ENCODE measurements at places on chromosomes 2 and 18. TPM values are rescaled to one million over a fixed set of nuclear protein-coding genes. Genes with fewer than 3 reads are reported as not detected.

IL37 gene
- total RNA-seq, result not detected

GRCh38 chr2:49404108-49404507 lies 249.8 kb upstream of the FSHR start:
- no peak overlapping the region for H3K4me3 ChIP-seq
- H3K27me3 ChIP-seq, result no peaks in the 10 kb centered on the region
- no peaks in the 10 kb centered on the region for H3K36me3 ChIP-seq
- H3K27ac ChIP-seq, result no peak overlapping the region

- H3K36me3 ChIP-seq, result no peaks in the 10 kb centered on the region
- peaks cover 40% of the 10 kb centered on the region for H3K27me3 ChIP-seq
- no peak overlapping the region for H3K27ac ChIP-seq
Observed at GRCh38 chr2:240972201-240972600, 26.2 kb upstream of the SNED1 start.

DNA sequence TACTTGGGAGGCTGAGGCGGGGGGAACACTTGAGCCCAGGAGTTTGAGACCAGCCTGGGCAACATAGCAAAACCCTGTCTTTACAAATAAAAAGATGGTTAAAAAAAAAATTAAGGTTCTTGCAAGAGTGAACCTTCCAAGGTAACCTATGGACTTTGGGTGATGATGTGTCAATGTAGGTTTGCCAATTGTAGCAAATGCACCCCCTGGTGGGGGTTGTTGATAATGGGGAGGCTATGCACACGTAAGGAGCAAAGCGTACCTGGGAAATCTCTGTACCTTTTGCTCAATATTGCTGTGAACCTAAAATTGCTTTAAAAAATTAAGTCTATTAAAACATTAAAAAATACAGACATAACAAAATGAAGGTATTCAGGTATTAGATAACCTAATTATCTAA lies 70.4 kb downstream of the CWC22 start:
- no peak for DNase-seq
- H3K36me3 ChIP-seq, result peaks cover 5% of the 10 kb centered on the region
- H3K4me3 ChIP-seq, result no peak overlapping the region
- H3K27me3 ChIP-seq, result no peaks in the 10 kb centered on the region
- H3K27ac ChIP-seq, result no peak overlapping the region
- no peaks in the 10 kb centered on the region for H3K4me1 ChIP-seq

- H3K4me1 ChIP-seq, result peaks cover 6% of the 10 kb centered on the region
- no peak overlapping the region for H3K27ac ChIP-seq
Observed at GRCh38 chr2:70685771-70686171, 82.2 kb downstream of the ADD2 start.

GRCh38 chr18:29540548-29540947 lies 1363.6 kb upstream of the CDH2 start:
- no peak overlapping the region for H3K27ac ChIP-seq
- no peaks in the 10 kb centered on the region for H3K36me3 ChIP-seq
- H3K4me1 ChIP-seq, result no peaks in the 10 kb centered on the region

SPATA3 gene
- not detected for total RNA-seq

GRCh38 chr18:34661464-34662087 lies 48.5 kb upstream of the DTNA start:
- H3K4me1 ChIP-seq, result peaks cover 65% of the 10 kb centered on the region
- no peaks in the 10 kb centered on the region for H3K36me3 ChIP-seq
- H3K4me3 ChIP-seq, result no peak overlapping the region
- DNase-seq, result no peak
- H3K27ac ChIP-seq, result peak overlapping the region; percentile 85
- H3K27me3 ChIP-seq, result no peaks in the 10 kb centered on the region

DNA sequence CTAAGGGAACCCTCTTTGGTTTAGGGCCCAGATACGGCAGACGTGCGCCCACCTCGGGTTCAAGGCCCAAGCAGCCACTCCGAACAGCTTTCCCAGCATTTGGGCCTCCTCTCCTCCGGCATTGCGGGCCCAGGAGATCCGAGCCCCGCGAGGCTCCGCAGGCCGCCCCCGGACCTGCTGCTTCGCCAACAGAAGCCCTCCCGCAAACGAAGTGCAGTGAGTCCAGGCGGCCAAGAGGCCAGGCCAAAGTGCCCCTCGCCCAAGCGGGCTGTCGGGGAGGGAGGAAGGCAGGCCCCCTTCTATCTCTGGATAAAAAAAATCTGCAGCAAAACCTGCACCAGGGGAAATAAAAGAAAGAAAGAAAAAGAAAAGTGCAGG lies 6.0 kb downstream of the EN1 start:
- H3K27ac ChIP-seq, result no peak overlapping the region
- DNase-seq, result no peak
- peaks cover 100% of the 10 kb centered on the region for H3K27me3 ChIP-seq
- H3K36me3 ChIP-seq, result no peaks in the 10 kb centered on the region
- peaks cover 36% of the 10 kb centered on the region for H3K4me1 ChIP-seq

- H3K36me3 ChIP-seq, result no peaks in the 10 kb centered on the region
- H3K4me3 ChIP-seq, result no peak overlapping the region
- no peak overlapping the region for H3K27ac ChIP-seq
- H3K4me1 ChIP-seq, result peaks cover 8% of the 10 kb centered on the region
- DNase-seq, result no peak
Observed at GRCh38 chr2:222430681-222431080, 6.3 kb downstream of the SGPP2 start.

GRCh38 chr18:62479574-62479973 lies 43.3 kb upstream of the ZCCHC2 start:
- no peak for DNase-seq
- H3K27me3 ChIP-seq, result no peaks in the 10 kb centered on the region
- no peaks in the 10 kb centered on the region for H3K36me3 ChIP-seq
- no peak overlapping the region for H3K4me3 ChIP-seq
- no peak overlapping the region for H3K27ac ChIP-seq
- no peaks in the 10 kb centered on the region for H3K4me1 ChIP-seq

- peaks cover 19% of the 10 kb centered on the region for H3K4me1 ChIP-seq
- DNase-seq, result no peak
- H3K36me3 ChIP-seq, result peaks cover 38% of the 10 kb centered on the region
- peak overlapping the region; percentile 69 for H3K27ac ChIP-seq
Observed at GRCh38 chr2:108786008-108786353, 590 bp upstream of the CCDC138 start.

TCF4 gene
- 58.9 TPM for total RNA-seq

TMEM37 gene
- 2.4 TPM for total RNA-seq

SLC30A3 gene
- 5.9 TPM for total RNA-seq

TSPYL6 gene
- 0.08 TPM for total RNA-seq

- no peaks in the 10 kb centered on the region for H3K4me1 ChIP-seq
- no peaks in the 10 kb centered on the region for H3K36me3 ChIP-seq
- H3K27ac ChIP-seq, result no peak overlapping the region
- no peak overlapping the region for H3K4me3 ChIP-seq
- no peaks in the 10 kb centered on the region for H3K27me3 ChIP-seq
- no peak for DNase-seq
Observed at GRCh38 chr18:80070825-80071224, 36.6 kb downstream of the RBFA start.

GRCh38 chr18:80200932-80201672 lies 46.2 kb downstream of the PARD6G start:
- no peak for DNase-seq
- no peak overlapping the region for H3K4me3 ChIP-seq
- H3K4me1 ChIP-seq, result peaks cover 12% of the 10 kb centered on the region
- H3K27me3 ChIP-seq, result peaks cover 21% of the 10 kb centered on the region
- no peak overlapping the region for H3K27ac ChIP-seq
- H3K36me3 ChIP-seq, result no peaks in the 10 kb centered on the region

HOXD1 gene
- total RNA-seq, result not detected

DNA sequence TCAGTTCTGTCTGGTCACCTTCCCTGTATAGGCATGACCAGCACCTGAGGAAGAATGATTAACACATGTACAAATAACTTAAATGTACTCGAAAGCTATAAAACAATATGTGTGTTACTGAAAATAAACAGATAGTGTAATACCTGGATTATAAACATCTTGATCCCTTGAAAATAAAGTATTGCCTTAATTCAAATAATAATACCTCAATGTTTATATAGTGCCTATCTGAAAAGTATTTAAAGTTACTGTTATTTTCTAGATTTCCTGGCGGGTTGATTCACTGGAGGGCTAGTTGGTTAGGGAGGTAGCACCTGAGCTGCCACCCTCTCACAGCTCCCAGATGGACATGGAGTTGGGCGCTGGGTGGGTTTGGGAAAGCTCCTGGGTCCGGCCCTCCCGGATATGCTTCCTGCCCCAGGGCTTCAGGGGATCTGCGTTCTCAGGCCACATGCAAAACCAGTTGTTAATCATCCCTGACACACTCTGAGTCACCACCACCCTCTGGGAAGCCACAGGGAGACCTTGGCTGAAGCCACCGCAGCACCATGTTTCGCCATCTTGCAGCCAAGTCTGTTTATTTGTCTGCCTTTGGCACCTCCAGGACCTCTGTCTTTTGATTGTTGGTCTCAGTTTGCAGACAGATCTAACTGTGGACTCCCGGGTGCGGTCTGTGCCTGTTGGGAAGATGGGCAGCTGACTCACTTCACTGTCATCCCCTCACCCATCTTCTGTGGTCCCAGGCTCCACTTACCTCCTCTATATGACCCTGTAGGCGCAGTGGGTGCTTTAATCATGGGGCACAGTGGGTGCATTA lies 35.3 kb downstream of the RAB31 start:
- H3K27me3 ChIP-seq, result no peaks in the 10 kb centered on the region
- no peaks in the 10 kb centered on the region for H3K36me3 ChIP-seq
- H3K27ac ChIP-seq, result peak overlapping the region; percentile 47

RGPD4 gene
- total RNA-seq, result not detected

GRCh38 chr18:68417826-68418225 lies 297.1 kb downstream of the TMX3 start:
- H3K4me3 ChIP-seq, result no peak overlapping the region
- no peak for DNase-seq
- H3K27ac ChIP-seq, result no peak overlapping the region
- H3K27me3 ChIP-seq, result no peaks in the 10 kb centered on the region
- H3K36me3 ChIP-seq, result no peaks in the 10 kb centered on the region
- no peaks in the 10 kb centered on the region for H3K4me1 ChIP-seq

GRCh38 chr2:109402980-109403840 lies 210.6 kb downstream of the SEPTIN10 start:
- DNase-seq, result no peak
- peaks cover 13% of the 10 kb centered on the region for H3K36me3 ChIP-seq
- H3K27ac ChIP-seq, result no peak overlapping the region
- H3K4me3 ChIP-seq, result no peak overlapping the region

CCDC121 gene
- total RNA-seq, result 6.8 TPM

DNA sequence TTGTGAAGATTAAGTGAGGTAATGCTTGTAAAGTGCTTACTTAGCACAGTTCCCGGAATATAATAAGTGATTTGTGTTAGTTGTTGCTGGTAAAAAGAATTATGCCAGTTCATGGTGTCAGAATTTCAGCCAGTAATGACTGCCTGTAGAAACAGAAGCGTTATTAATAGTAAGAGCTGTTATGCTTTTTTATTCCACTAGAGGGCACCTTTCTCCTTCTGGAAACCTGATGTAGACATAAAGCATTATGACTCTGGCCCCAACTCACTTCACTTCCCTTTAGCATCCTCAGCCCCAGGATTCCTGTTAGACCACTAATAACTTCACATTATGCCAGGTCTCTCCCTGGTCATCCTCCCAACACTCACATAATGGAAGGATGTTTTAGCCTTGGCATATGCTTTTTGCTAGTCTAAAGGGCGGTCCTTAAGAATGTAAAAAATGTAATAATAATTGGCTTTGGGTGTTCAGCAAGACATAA lies 34.9 kb downstream of the C18orf54 start:
- no peak for DNase-seq
- no peaks in the 10 kb centered on the region for H3K36me3 ChIP-seq
- no peak overlapping the region for H3K27ac ChIP-seq

OSR1 gene
- 2.7 TPM for total RNA-seq

DNA sequence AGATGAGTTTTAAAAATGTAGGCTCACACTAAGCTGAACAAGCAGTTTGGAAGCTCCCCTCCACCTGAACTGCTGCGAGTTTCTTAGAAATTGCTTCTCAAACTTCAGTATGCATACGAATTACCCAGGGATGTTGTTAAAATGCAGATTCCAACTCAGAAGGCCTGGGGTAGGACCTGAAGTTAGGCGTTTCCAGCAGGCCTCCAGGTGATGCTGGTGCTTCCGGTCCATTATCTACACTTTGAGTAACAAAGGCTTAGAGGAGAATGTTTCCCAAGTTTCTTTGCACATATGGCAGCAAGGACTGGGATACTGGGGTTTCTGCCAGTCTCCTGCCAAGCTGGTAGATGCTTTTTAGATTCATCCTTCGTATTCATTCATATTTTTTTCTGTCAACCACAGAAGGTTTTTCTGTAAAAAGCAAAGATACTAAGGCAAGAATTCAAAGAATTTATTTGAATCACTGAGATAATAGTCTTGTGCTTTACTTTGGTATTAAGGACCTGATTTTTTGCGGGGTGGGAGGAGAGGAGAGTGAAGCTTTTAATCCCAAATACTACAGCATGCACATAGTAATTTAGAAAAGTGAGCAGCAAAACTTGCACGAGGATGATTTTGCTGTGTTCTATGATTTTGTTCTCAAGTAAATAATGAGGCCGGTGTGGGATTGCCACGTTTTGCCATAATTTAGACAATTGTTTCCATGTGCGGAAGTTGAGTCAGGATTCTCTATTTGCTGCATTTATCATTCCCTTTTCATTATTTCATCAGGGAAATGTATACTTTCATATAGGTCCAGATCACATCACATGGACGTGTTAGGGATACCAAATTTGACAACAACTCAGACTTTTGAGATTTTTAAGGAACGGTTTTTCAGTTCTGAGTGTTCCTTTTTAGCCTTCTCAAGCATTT lies 137.6 kb upstream of the SPATS2L start:
- no peak overlapping the region for H3K4me3 ChIP-seq
- no peak for DNase-seq

SULT1C2 gene
- total RNA-seq, result 1.9 TPM

GRCh38 chr2:186590759-186591505 lies 1.1 kb downstream of the ITGAV start:
- peaks cover 66% of the 10 kb centered on the region for H3K4me1 ChIP-seq
- no peaks in the 10 kb centered on the region for H3K36me3 ChIP-seq
- peak overlapping the region; percentile 92 for H3K4me3 ChIP-seq

IGFBP2 gene
- 136 TPM for total RNA-seq

CDH2 gene
- 370 TPM for total RNA-seq

- H3K27me3 ChIP-seq, result no peaks in the 10 kb centered on the region
- H3K4me3 ChIP-seq, result no peak overlapping the region
- no peak for DNase-seq
- H3K27ac ChIP-seq, result peak overlapping the region; percentile 91
Observed at GRCh38 chr2:216546241-216546640, 47.6 kb downstream of the RPL37A start.

- no peak overlapping the region for H3K27ac ChIP-seq
- H3K27me3 ChIP-seq, result no peaks in the 10 kb centered on the region
- no peak for DNase-seq
- H3K4me1 ChIP-seq, result peaks cover 13% of the 10 kb centered on the region
- no peaks in the 10 kb centered on the region for H3K36me3 ChIP-seq
- no peak overlapping the region for H3K4me3 ChIP-seq
Observed at GRCh38 chr2:215915441-215915840, 97.9 kb downstream of the MREG start.

DNA sequence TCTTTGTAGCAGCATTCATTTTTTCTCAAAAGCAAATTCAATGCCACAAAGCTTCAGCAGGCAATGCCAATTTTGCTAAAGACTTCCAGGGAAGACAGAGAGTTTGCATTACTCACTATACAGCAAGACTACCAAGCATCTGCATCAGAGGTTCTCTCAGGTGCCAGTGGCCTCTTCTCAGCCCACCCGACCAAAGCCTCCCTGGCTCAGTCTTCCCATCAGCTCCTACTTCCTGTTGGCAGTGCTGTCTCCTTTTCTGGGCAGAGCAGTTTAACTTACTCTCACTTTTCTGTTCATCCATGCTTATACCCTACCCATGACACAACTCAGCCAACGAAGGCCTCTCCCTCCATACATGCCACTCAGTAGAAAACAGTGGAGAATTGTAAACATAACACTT lies 157.1 kb downstream of the TRABD2A start:
- DNase-seq, result no peak
- no peak overlapping the region for H3K27ac ChIP-seq

- H3K27ac ChIP-seq, result no peak overlapping the region
- no peak for DNase-seq
- H3K27me3 ChIP-seq, result no peaks in the 10 kb centered on the region
Observed at GRCh38 chr18:6370886-6371635, 43.6 kb downstream of the L3MBTL4 start.
